ENCODE measurements at places on chromosomes 7 and 10. TPM values are rescaled to one million over a fixed set of nuclear protein-coding genes. Genes with fewer than 3 reads are reported as not detected.
A peak's percentile ranks its signal among the peaks of the same experiment; 100 is the strongest.

- no peak for DNase-seq
Observed at GRCh38 chr7:46948716-46949115, 633.2 kb downstream of the TNS3 start.

AOC1 gene
- total RNA-seq = 0.11 TPM

DNA sequence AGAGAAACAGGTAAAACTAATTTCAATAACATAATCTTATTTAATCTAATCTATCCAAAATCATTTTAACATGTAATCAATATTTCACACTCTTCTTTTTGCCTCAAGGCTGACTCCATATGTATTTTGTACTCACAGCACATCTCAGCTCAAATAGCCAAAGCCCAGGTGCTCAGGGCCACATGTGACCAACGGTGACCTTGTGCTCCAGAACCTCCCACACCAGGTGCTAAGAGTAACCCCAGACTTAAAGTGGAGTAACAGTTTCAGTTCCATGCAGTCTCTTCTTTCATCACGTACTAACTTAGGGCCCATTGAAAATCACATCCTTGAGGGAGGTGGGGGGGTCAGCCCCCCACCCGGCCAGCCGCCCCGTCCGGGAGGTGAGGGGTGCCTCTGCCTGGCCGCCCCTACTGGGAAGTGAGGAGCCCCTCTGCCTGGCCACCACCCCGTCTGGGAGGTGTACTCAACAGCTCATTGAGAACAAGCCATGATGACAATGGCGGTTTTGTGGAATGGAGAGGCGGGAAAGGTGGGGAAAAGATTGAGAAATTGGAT lies 47.3 kb downstream of the NCAPG2 start:
- DNase-seq = no peak

DNA sequence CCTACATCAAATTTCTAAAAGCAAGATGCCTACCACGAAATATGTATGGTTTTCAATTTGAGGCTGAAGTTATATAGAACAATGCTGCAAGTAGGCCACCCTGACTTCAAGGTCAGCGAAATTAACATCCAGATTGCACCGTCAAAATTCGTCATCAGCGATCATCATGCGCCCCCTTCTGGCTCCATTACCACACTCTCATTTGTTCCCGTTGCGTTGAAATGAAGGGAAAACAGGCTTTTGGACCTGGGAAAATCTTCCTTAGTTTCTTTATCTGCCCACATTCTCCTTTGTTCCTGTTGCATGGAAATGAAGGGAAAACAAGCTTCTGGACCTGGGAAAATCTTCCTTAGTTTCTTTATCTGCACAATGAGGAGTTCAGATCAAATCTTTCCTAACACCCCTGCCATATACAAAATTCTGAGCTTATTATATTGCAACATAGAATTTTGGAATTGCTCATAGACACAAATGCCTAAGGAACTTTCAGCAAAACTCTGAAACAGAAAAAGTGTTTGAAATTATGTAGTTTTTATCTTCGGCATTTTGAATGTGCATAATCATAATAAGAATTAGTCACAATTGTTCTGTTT lies 98.2 kb upstream of the PRKCQ start:
- peak; percentile 66 for DNase-seq

DUSP5 gene
- 29.4 TPM for total RNA-seq

DNA sequence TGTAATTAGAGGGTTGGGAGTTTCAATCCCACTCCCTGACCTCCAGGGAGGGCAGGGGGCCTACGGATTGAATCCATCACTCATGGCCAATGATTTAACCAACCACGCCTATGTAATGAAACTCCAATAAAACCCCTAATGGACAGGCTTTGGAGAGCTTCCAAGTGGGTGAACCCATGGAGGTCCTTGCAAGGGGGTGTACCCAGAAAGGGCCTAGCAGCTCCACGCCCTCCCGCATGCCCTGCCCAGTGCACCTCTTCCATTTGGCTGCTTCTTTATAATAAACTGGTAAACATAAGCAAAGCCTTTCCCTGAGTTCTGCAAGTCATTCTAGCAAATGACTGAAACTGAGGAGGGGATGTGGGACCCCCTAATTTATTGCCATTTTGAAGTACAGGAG lies 280.1 kb downstream of the FRMD4A start:
- DNase-seq = no peak

PLPP4 gene
- total RNA-seq = not detected

DNA sequence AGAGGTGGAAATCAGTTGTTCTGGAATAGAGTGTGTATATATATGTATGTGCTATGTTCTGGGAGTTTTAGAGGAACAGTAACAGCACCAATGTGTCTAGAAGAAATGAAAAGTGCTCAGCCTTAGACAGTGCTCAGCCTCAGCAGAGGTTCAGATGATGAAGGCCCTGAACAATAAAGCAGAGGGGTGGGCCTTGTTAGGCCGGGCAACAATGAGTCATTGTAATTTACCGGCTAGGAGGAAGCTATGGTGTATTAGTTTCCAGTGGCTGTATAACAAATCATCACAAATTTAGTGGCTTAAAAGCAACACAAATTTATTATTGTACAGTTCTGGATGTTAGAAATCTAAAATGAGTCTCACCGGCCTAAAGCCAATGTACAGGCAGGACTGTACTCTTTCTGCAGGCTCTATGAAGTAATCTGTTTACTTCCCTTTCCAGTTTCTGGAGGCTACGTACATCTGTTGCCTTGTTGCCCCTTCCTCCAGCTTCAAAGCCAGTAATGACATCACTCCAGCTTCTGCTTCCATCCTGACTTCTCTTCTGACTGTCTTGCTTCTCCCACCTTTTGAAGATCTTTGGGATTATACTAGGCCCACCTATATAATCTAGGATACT lies 84.6 kb downstream of the CH25H start:
- no peak for DNase-seq

KAZALD1 gene
- total RNA-seq = 3.6 TPM

- no peak for DNase-seq
Observed at GRCh38 chr10:86200269-86200668, 166.3 kb downstream of the GRID1 start.

AKR1D1 gene
- 0.31 TPM for total RNA-seq

- DNase-seq = no peak
Observed at GRCh38 chr10:92575961-92576360, 2.1 kb upstream of the IDE start.

DNA sequence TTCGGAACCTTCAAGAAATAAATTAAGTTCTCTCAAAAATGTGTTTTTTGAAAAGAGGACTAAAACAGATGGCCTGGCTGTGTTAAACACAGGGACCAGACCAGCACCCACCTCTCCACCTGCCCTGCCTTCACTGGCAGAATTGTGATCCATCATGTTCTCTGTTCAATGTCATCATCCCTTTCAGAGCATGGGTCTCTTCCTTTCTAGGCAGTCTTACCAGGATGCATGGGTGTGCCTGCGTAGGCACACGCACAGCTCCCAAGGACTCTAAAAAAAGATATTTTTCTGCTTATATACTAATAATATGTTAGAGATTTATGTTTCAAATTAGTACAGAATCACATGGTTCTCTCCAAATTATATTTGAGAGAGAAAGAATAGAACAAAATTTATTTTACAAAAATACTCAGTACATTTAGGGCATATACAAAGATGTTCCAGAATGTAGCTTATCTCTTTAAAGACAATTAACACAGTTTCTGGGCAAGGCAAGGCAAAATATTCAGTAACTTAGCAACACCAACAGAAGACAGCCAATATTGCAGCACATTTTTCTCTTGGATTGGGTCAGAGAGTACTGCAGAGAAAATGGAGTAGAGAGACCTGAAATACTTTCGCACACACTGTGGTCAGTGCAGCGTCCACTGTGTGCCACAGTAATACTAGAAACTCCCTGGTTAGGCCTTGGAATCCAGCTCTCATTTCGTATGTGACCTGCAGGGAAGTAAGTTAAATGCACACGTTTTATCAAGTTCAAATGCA lies 52.8 kb downstream of the EGFR start:
- no peak for DNase-seq

GRCh38 chr10:21891439-21891838 lies 112.1 kb downstream of the DNAJC1 start:
- no peak for DNase-seq

DNA sequence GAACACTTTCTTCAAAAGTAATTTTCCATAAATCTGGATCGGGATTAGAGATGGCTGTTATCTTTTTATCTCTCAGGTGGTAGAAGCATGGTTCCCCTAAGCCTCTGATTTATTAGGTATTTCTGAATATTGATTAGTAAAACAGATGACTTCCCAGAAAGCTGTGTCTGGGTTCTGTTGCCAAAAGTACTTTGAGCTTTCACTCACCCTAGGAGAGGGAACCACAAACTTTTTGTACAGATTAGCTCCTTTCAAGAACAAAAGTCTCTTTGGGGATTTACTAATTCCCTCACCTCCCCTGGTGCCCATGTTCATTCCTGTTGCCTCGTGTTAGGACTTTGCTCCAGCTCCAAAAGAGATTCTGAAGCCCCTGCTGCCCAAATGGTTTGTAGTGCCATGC lies 46.7 kb upstream of the STRIP2 start:
- DNase-seq = no peak

DNA sequence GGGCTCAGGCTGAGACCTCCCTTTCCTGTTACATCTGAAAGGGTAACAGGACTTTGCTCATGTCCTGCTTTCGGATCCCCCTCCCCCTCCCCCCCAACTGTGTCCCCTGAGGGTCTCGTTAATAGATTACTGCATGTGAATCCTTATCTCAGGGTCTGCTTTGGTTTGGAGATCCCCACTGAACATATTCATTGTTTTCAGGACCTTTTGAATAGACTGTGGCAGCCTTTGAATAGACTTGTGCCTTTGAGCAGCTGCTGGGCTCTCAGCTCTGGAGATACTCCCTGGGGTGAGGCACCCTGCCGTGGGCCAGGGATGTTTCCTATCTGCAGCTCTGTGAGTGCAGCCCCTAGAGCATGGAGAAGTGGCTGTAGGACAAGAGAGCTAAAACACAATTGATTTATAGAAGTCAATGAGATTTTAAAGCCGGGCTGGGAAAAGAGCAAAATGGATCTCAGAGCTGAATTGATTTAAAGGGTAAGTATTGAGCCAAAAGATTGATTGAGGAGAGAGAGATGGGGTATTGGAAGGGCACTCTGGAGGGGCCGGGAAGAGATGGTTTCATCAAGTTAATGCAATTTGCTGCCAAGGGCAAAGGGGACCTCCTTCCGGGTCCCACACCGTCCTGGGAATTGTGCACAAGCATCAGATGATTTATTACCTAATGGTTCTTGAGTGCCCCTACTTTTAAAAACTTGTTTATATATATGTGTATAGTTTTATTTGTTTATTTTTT lies 9.9 kb downstream of the ARHGAP22 start:
- peak; percentile 51 for DNase-seq

DNA sequence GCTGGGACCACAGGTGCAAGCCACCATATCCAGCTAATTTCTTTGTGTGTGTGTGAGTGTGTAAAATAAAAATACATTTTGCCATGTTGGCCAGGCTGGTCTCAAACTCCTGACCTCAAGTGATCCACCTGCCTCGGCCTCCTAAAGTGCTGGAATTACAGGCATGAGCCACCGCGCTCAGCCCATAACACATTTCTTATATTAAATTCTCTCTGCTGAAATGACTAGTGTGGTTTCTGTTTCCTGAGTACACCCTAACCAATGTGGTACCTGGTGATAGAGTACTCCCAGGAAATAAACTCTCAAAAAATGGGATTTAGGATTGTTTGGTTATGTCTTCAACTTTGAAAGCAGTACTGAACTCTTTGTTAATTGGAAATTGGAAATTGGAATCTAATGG lies 19.4 kb upstream of the FHIP2A start:
- no peak for DNase-seq

DNA sequence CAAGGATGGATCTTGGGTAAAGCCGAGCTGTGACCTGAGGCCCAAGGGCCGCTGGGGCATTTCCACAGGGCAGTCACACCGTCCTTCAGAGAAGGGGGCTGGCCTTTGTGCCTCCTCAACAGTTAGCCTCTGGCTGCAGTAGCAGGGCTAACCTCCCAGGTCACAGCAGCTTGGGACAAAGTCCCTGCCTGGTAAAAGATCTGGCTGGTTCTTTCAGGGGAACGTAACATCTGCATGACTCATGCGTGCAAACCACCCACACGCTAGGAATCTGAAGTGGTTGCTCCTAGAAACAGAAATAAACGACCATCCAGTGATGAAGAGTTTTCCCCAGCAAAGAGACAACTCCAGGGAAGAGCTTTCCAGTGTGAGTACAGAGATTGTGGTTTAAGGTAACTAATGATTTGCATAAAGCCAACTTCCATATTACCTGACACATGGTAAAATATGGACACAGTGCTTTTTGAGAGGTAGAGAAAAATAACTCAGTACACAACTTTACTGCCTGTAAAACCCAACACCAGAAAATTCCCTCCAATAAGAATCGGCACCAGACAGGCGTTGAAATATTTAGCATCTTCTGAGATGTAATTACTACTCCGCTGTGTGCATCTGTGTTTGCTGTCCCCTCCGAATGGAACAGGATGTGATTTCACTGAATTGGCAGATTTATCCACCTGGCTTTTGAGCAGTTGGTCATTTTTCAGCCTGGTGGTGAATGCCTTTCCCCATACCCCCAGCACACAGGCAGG lies 84.9 kb upstream of the ADRB1 start:
- DNase-seq = no peak

GRCh38 chr7:130277763-130278643 lies 11.3 kb downstream of the CPA2 start:
- peak; percentile 67 for DNase-seq

GRCh38 chr10:34547291-34547690 lies 267.8 kb downstream of the PARD3 start:
- no peak for DNase-seq

EN2 gene
- total RNA-seq = 0.15 TPM

MYL10 gene
- 0.50 TPM for total RNA-seq

GRCh38 chr7:44845451-44845850 lies 2.4 kb downstream of the H2AZ2 start:
- DNase-seq = no peak

DNA sequence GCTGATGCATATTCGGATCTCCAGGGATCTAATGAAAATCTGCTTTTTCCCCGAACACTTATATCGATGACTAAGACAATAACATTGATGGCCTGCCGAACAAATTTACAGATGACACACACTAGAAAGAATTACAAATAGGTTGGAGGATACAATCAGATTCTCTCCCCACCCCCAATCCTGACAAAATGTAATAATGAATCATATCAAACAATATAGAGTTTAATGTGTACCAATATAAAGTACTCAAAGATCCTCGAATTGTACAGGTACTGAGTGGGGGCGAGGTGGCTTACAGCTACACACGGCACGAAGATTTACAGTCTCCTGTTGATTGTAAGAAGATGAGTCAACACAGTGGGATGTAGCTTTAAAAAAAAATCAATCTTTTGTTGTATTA lies 182.7 kb upstream of the MKLN1 start:
- no peak for DNase-seq

SEC61A2 gene
- 13.9 TPM for total RNA-seq

KCNK18 gene
- not detected for total RNA-seq

- no peak for DNase-seq
Observed at GRCh38 chr7:1232103-1232466, 587 bp upstream of the UNCX start.

DNA sequence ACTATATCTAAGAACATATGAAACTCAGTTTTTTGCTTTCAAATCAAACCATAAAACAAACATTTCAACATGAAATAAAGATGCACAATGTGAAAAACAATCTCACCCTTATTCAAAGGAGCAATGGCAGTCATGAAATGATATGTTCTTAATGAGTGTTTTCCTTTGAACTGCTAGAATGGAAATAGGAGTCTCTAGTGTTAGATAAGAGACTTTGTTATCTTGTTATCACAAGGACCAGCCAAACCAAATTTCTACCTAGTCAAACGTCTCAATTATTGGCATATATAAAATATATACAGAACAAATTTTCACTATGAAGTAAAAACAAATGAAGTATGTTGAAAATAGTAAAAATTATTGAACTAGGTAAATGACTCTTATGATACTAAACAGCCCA lies 1.2 kb downstream of the VPS41 start:
- no peak for DNase-seq

OR6B1 gene
- not detected for total RNA-seq

TAS2R3 gene
- total RNA-seq = 0.88 TPM

MPP7 gene
- total RNA-seq = 6.9 TPM
